GM12865 (cell line): ENCODE measurements at places on chromosomes 4 and X.

- DNase-seq = peak; percentile 80
These were observed 34.3 kb downstream of the NLGN3 start for GRCh38 chrX:71178908-71179307.

DNA sequence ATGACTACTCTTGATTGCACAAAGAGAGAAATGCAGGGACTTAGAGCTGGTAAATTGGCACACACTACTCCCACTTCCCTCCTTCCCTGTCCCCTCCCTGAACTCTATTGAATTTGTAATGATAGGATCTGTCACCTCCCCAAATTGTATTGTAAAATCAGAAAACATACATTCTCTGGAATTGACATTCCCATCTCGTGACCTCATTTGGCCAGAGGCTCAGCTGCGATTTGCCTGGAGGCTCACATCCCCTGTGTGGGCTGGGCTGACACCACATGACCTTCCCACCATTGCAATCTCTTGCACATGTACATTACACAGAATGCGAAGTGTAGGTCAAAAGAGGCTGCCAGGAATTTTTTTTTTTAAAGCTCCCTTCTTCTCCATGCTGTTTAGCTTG lies 172.1 kb downstream of the MID1IP1 start:
- DNase-seq = no peak

DNA sequence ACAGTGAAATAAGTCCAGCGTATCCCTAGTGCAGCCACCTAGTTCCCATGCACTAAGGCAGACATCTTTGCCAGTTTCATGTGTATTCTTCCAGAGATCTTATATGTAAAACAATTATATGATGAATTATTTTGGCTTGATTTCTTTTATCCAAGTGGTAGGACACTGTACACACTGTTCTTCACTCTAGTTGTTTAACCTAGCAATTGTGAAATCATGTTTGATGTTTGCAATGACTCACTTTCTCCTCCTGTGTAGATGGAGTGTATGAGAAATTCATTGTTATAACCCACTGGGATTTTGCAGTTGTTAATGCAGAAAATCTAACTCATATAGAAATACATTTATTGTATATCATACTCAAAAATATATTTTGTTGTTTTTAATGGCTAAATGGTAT lies 17.5 kb upstream of the TBC1D1 start:
- no peak for DNase-seq

DNA sequence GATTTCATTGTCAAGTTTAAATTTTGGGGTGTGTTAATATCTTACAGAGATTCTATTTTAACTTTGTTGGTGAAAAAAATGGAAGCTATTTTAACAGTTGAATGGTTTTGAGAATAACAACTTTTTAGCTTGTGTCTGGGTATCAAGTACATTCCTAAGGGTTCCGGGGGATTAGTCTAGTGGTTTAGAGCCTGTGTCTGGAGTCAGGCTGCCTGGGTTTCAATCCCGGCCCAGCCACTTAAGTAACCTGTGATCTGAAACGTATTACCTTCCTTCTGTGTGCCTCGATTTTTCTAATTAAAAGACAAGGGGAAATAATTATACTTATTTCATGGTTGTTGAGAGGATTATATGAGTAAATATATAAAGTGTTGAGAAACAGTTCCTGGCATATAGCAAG lies 288.6 kb upstream of the NR3C2 start:
- DNase-seq = no peak

DNA sequence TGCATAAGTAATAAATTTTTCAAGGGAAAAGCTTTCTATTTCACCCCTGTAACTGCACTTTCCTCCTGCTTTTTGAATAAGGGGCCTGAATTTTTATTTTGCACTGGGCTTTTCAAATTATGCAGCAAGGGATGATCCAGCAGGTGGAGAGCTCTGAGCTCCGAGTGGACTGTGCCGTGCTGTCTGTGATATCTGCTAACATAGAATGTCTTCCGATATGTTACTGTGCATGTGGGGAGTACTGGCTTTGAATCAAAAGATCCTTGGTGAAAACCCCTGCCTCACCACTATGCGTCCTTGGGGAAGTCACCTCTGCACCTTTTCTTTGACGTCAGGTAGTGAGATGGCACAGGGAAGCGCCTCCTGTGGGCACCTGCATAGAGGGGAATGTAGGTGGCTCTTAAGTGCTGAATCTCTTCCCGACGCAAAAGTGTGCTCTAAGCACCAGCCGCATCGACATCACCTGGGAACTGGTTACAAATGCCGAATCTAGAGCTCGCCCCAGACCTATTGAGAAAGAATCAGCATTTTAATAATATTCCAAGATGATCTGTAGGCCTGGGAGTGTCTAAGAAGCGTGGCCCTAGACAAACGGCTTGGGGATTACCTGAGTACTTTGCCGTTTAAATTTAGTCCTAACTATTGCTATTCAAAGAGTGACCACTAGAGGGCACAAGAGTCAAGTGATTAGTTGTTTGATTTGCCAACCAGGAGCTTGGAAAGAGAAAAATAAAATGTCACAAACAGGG lies 19.2 kb upstream of the WFS1 start:
- DNase-seq = peak; percentile 77

- no peak for DNase-seq
These were observed 69.6 kb downstream of the EPHA5 start for GRCh38 chr4:65600656-65601055.

DNA sequence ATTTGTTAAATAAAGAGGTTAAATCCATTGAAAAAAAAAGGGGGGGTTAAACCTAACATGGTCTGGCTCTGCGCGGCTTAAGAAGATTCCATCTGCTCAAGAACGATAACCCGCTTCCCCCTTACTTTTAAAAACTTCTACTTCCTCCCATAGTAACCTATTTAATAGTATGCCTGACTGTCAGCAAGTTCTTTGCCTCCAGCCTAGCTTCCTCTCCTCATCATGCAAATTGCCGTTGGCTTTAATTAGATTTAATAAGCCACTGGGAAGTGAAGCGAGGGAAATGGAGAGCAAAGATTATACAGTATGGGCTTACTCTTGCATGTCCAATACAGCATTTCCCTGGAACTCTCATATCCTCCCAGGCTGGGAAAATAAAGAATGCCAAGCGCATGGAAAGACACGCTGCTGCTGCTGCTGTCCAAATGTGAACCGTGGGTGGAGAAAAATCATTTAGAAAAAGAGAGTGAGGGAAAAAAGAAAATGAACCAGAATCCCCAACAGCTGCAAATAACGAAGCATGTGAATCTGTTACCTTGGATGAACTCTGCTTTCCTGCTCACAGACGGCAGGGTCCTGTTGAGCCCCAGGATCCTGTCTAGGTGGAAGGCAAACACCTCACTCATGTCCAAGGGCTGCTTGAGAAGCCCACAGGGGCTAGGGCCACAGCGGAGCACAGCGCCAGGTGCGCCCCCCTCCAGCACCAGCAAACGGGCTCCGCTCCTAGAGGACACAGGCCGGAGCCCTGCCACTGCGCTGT lies 2.7 kb downstream of the GASK1B start:
- DNase-seq = no peak

- peak; percentile 3 for DNase-seq
These were observed 50.8 kb upstream of the BOD1L1 start for GRCh38 chr4:13678186-13678924.

DNA sequence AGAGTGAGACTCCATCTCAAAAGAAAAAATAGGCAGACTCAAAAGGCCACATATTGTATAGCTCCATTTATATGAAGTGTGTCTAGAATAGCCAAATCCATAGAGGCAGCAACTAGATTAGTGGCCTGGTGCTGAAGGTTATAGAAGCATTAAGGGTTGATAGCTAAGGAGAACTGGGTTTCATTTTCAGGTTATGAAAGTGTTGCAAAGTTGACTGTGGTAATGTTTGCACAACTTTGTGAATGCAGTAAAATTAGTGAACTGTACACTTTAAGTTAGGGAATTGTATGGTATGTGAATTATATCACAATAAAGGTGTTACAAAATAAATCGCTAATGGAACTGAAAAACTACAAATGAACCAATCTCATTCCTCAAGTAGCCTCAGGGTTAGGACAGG lies 28.3 kb downstream of the TXLNG start:
- DNase-seq = no peak

- DNase-seq = no peak
These were observed 53.3 kb downstream of the RTL5 start for GRCh38 chrX:72078411-72078810.

DNA sequence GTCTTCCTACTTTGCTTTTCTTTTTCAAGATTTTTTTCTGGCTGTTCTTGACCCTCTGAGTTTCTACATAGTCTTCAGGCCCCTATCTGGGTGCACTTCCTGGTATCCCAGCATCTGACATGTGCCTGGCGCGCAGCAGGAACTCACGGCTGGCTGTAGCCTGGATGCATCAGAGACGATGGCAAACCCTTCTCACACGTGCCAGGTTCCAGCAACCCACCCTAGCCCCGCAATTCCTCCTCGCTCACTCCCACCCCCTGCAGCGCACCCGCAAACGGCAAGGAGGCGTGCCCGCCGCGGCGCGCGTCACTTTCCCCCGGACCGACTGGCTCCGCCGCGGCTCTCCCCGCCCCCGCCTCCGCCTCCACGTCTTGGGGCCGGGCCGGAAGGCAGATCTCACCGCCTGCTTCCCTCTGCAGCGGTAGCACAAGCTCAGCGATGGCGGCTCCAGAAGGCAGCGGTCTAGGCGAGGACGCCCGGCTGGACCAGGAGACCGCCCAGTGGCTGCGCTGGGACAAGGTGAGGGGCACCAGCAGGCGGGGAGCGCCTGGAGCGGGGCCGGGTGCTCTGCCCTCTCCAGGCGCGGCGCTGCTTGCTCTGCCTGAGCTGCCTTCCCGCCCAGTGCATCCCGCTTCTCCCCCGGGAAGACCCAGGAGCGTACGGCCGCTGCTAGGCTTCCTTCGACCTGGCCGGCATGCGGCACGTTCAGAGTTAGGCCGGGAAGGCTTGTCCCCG lies at the start of gene PGM2:
Gene PGM2 (plus strand): TSS at position 392 of the 735 bp plus-strand sequence. CDS start 47 bp downstream, at position 439.
- DNase-seq = peak; percentile 93

DNA sequence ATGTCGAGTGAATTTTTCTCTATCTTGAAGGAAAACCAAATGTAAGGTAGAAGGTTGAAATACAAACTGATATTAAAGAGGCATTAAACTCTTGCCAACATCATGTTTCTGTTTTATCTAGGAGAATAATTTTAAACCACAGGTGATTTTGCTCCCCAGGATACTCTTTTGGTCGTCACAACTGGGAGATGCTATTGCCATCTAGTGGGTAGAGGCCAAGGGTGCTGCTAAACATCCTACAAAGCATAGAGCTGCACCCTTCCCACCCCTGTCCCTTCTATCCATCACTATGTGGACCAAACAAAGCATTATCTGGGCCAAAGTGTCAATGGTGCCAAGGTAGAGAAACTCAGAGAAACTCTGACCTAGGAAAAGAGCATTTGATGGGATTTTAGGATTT lies 154.6 kb upstream of the MAGEB2 start:
- peak; percentile 25 for DNase-seq

- DNase-seq = no peak
These were observed 82.7 kb upstream of the FGF13 start for GRCh38 chrX:138794246-138794645.

GRCh38 chr4:17324386-17324830 lies 187.5 kb downstream of the QDPR start:
- peak; percentile 70 for DNase-seq

GRCh38 chrX:54386314-54386713 lies 28.5 kb upstream of the WNK3 start:
- DNase-seq = no peak
